Stimulated activated CD4-positive, alpha-beta T cell treated with anti-CD3 and anti-CD28 coated beads, Interleukin-2, amount 100 ng/mL, for 24 hours (primary cell): ENCODE measurements at places on chromosomes 2 and 18.

GRCh38 chr18:21084511-21085078 lies 27.0 kb downstream of the ROCK1 start:
- no peak for DNase-seq

DNA sequence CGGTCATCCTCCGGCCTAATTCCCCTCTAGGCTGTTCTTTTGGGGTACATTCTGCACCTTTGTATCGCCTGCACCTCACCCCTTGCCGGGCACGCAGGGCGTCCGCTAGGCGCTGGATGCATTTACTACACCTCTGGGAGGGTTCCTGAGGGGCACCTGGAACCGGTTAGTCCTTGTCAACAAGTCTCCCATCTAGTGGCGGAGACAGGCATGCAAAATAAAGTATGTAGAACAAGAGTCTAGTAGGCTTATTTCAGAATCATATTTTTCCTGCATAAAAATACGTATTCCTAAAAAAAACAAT lies 705 bp upstream of the TEX261 start:
- DNase-seq, result peak; percentile 56

GRCh38 chr18:10032331-10033015 lies 118.7 kb downstream of the VAPA start:
- DNase-seq, result peak; percentile 7

- no peak for DNase-seq
Measured at GRCh38 chr2:14232217-14232616, 400.3 kb upstream of the LRATD1 start.

- DNase-seq, result no peak
Measured at GRCh38 chr2:187169864-187170263, 278.2 kb downstream of the CALCRL start.

DNA sequence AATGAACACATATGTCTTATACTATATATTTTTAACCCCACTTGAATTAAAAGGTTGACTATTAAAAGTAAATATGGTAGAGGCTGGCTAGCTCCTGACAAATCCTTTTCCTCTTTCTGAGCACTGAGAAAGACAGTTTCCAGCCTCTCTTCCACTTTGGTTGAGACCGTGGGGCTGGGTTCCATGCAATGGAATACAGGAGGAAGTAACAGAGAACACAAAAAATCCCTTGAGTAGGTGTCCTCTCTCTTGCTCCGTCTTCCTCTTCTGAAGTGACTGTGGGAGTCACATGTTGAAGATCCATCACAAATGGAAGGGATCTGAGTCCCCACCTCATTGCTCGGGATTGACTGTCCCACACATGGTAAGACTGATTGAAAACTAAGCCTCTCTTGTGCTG lies 36.6 kb upstream of the SIGLEC15 start:
- DNase-seq, result no peak

DNA sequence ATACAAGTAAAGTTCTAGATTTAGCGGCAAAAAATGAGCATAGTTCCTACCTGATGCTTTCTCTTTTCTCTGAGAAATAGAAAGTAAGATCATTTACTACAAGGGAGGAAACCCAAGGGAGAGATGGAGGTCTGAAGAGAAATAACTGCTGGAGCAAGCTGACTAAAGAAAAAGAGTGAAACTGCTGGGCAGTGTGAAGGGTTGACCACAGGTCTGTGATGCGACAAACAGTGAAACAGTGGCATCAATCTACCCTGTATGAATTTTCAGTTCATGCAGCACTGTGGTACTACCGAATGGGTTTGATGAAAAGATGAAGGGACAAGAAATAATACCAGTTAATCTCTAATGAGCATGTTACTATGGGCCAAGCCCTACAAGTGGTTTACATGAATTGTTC lies 52.2 kb downstream of the CUL3 start:
- DNase-seq, result no peak

DNA sequence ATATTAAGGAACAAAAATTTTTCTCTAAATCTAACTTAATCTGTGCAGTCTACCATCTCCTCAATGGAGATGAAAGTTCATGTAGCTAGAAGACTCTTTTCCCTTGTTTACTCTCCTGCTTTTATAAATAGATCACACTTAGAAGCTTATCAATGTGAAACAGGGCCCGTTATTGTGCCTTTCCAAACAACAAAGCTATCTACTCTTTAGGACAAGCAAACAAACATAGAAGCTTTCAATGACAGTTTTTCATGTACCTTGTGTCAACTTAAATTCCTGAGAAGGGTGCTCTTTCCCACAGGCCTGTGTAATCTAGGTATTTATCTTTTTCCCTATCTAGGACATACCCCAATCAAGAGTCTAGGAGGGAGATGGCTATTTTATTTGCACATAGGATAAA lies 247.8 kb upstream of the CWC22 start:
- no peak for DNase-seq

- DNase-seq, result no peak
Measured at GRCh38 chr2:197813093-197813787, 8.8 kb downstream of the PLCL1 start.

DNA sequence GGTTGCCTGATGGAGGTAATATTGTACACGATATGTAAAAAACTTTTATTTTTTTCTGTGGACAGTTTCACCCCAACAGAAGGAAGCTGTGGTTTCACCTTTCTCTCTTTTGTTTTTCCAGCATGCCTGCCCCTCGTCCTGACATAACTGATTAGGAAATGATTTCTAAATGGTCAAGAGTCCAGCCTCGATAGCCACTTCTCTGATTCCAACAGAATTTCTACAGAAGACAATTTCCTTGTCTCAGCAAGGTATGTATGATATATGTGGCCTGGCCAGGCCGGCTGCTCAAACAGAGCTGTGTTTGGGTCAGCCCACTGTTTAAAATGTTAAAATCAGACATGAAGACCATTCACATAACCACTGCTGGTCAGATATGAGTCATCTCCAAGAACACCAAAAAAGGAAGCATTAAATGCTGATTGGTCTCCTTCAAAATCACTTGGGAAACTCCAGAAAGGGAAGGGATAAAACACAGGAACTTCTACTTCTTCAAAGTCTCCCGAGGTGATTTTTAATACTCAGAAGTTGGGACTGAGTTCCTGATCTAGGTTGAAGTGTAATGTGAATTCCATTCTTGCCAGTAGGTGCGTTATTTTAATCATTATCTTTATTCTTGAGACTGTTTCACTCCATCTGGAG lies 22.3 kb downstream of the ATP8B1 start:
- no peak for DNase-seq

- no peak for DNase-seq
Measured at GRCh38 chr2:171287611-171288010, 126.9 kb upstream of the TLK1 start.

- no peak for DNase-seq
Measured at GRCh38 chr18:457140-457519, 43.4 kb downstream of the COLEC12 start.

DNA sequence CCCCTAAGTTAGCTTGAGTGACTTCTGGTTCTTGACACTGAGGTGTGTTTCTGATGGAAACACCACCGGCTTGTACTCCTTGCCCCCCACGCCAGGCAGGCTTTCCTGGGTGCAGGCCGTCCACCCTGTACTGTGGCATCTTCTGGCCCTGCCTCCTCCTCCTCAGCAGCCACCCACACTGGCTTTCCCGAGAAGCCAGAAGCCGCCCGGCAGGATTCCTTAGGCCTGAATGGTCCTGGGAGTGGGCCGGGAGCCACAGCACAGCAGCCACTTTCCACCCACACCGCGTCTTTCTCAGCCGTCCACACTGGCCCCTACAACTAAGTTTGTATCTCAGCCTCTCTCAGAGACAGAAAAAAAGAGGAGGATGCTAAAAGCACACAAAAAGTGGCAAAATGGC lies 2.1 kb upstream of the HSBP1L1 start:
- DNase-seq, result no peak

GRCh38 chr18:61334491-61334850 lies 1.2 kb downstream of the CDH20 start:
- no peak for DNase-seq

- DNase-seq, result no peak
Measured at GRCh38 chr2:25576596-25576995, 96.8 kb downstream of the DTNB start.

DNA sequence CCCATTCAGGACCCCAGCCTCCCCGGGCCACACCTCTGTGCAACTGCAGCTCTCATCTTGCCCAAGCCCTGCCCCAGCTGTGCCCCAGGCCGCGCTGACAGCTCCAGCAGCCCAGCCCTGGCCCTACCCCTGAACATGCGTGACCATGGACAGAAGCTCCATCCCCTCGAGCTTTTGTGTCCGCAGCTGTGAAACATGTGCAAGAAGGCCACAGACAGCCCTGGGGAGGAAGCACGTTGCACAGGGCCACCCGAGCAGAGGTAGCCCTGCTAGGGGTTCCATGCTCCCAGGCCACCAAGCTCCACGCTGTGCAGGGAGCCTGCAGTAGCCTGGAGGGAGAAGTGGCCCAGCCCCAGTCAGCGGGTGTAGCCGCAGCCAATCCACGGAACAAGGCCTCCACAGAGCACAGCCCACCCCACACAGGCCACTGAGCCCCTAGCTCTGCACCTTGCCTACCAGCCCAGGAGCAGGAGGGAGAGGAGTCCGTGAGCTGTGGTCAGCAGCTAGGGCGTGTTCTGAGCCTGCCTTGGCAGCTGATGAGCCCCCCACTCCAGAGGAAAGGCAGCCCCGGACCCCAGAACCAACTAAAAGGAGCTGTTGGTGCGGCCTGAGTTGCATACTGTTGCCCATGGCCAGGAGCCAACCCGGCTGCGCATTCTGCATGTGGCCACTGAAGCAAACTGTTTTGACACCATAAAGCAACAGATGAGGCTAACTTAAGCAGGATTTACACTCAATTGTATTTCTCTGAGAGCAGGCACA lies 184.0 kb downstream of the SEPTIN10 start:
- no peak for DNase-seq

DNA sequence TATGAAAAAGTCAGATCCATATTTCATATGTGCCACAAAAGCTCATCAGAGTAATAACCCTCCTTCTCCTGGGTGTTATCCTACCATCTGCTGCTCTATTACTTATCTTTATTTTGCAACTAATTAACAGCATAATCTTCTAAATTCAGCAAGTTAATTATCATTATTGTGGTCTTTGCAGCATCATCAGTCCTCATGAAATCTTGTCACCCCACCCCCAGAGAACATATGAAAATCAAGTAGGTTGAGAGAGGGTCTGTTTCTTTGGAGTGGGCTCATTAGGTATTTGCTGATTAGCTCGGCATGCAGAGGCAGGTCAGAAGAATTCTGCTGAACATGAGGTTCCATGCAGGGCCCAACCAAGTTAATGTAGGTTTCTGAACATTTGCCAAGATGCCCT lies 64.8 kb downstream of the ATF2 start:
- DNase-seq, result no peak

DNA sequence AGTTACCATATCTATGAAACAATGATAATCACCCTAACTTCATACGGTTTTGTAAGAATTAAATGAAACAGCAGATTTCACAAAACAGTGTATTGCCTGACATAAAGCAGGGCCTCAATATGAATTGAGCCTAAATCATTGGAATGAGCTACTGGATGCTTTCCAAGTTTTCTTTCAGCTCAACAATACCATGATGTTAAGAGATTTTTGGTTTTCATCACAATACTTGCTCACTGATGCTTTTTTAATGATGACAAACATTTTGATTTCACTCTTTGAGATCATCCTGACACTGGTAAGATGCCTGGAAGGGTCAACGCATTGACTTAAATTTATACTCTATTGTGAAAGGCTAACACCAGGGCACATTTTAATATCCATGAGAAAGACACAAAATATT lies 377.5 kb downstream of the ZNF521 start:
- DNase-seq, result no peak

DNA sequence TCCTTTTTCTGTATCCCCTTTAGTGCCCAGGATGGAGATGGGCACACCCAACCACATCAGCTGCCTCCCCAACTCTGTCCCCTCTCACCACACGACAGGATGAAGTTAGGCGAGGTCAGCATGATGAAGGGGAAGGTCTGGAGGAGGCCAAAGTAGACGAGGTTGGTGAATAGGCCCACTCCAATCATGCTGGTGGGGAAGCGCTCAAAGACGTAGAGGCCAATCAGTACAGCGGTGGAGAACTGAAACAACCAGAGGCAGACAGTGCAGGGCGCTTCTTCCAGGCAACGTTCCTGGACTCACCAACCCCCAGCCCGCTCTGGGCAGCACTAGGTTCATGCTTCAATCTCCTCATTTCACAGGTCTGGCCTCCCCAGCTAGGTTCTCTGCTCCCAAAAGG lies 2.9 kb downstream of the TEX261 start:
- no peak for DNase-seq

GRCh38 chr2:21981127-21981526 lies 857.4 kb downstream of the TDRD15 start:
- DNase-seq, result no peak

DNA sequence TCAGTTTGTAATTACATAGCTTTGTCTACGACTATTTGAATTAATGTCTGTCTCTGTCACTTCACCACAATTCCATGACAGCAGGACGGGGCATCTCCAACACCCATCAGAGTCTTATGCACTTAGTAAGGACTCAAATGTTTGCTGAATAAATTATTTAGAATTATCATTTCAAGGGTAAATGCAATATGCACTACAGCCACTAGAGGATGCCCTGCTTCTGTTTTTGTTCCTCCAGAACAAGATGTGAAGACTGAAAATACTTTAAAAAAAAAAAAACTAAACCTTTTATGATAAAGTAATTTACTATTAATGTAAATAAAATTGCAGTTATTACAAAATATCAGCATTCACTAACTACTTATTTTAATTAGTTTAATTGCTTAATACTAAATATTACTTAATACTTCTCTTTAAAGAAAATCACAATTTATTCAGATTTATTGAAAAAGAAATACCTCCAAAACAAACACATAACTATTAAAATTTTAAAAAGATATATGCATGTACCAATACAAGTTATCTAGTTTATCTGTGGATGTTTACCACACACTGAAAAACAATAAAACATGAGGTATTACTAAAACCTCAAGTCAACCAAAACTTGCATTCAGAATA lies 3.2 kb downstream of the PIGN start:
- DNase-seq, result no peak

DNA sequence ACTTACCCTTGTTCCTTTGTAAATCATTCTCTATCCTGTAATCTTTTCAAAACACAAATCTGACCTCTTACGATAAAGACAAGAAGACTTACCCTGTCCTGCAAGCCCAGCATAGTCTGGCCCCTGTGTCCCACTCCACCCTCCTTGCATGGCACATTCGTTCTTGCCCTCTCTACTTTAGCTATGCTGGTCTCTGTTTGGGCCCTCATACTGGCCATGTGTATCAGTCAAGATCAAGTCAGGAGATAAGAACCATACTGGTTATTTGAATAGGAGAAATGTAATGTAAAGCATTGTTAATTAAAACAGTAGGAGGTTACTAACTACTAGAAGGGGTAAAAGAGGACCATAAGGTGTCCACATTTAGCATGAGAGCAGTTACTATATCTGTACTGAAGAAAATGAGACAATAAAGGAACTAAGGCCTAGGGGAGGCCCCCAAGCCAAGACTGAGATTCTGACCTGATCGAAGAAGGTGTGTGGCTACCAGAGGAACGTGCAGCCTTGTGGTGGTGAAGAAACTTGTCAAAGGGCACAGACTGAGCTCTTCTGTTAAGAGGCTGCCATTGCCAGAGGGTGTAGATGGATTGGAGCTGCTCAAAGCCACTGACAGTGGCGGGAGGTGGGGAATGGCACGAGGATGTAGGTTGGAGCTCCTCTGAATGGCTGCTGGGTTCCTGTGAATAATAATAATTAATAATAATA lies 80.8 kb downstream of the KCTD18 start:
- DNase-seq, result no peak
